ENCODE measurements at places on chromosomes 4 and X.

DNA sequence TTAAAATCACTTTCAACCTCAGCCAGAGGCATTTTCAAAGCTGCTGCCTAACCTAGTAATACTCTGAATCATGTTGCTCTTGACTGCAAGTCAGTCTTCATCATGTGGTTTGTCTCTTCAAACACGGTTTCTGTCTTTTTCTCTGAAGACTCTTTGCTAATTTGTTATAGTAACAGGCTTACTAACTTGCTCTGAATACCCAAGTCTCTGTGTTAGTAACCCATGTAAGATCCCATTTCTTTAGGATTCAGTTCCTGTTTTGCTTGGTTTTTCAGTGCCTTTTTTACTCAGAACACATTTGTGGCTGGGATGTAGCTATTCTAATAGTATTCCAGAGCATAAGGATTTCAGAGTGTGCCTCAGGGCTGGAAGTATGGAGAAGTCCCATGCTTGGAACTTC is 1450.6 kb upstream of the IGFBP7 start:
- DNase-seq, result no peak

DNA sequence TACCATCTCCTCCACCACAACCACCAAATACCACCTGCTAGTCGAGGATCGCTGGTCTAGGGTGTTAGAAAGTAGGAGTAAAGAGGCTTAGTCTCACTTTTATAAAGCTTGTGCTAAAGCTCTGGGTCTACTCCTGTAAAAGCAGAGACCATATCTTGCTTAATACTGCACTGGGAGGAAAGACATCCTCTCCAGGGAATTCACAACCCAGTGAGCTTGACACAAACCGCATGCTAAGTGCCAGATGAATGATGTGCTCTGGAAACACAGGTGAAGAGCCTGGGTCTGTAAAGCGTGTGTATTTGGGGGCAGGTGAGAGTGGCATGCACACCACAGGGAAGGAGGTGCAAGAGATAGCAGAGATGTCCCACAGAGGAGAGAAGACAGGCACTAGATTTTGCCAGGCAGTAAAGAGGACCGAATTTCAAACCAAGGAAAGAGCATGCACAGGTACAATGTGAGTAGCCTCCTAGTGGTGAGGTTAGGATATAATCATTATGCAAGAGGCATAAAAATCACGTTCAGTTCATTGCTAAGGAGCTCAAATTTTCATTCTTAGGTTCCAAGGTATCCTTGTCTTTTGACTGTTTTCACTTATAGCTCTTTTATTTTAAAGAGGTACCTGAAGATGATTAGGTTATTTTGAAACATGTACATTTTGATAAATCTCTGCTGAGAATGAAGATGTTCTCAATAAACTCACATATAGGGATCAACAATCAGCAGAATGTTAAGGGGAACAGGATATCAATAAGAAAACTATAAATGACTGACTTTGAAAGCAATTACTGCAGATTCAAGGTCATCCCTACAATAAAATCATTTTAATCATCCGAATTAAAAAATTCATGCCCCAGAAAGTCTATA is 20.7 kb downstream of the TAPT1 start:
- peak; percentile 11 for DNase-seq

GRCh38 chrX:105553118-105553517 is 269.2 kb upstream of the NRK start:
- no peak for DNase-seq

DNA sequence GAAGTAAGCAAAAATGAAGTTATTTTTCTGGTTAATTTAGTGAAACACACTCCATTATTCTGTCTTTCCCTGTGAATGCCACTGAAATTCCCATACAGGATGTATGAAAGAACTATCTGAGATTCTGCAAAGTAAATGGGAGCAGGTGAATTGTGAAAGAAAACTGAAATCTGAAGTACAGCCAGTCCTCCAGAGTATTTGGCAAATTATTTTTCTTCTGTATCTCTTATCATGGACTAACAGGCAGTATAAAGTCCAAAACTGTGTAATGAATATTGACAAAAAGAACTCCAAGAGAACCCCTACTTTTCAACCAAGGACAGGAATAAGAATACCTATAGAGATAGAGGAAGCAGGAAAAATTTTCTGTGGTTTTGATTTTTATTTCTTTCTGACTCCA is 40.8 kb upstream of the AR start:
- DNase-seq, result no peak

DNA sequence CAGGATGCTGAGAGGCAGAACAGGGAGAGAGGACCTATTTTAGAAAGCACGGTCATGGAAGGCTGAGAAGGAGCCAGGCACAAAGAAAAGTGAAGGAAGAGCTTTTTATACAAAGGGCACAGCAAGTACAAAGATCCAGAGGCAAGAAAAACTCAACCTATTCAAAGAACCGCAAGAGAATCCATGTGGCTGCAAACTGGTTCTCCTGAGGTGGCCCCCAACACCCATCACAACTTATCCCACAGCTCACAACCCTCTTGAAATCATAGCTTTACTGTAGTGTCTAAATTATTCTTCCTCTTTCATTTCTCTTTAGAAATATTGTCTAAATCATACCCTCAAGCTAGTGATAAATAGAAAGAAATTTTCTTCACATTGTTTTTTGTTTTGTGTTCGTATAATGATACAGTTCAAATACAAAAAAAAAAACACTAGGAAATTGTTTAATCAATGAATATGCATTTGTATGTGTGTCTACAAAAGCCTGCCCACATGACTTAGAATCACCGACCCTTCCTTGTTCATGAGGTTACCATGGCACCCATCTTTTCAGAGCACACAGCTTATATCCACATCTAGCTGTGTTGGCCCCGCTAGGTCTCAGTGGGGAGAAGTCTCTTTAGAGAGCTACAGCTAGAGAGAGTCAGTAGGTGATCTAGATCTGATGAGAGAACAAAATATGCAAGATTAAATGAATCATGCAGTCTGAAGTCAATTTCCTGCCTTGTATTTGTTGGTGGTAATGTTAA is 126.9 kb upstream of the DCLK2 start:
- no peak for DNase-seq

DNA sequence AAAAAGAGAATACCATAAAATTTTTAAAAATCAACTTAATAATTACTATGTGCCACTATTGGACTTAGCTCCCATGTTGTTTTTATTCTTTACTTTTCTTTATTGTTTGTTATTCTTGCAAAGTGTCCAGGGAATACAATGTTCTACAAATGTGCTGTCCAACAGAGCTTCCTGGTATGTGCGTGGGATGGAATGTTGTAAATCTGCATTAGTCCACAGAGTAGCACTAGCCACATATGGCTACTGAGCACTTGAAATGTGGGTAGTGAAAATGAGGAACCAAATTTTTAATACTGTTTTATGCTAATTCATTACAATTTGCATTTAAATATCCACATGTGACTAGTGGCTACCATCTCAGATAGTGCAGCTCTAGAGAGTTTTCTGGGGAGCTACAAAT is 14.3 kb upstream of the CORIN start:
- DNase-seq, result no peak

- no peak for DNase-seq
Observed at GRCh38 chr4:169399976-169400767, 129.4 kb upstream of the SH3RF1 start.

DNA sequence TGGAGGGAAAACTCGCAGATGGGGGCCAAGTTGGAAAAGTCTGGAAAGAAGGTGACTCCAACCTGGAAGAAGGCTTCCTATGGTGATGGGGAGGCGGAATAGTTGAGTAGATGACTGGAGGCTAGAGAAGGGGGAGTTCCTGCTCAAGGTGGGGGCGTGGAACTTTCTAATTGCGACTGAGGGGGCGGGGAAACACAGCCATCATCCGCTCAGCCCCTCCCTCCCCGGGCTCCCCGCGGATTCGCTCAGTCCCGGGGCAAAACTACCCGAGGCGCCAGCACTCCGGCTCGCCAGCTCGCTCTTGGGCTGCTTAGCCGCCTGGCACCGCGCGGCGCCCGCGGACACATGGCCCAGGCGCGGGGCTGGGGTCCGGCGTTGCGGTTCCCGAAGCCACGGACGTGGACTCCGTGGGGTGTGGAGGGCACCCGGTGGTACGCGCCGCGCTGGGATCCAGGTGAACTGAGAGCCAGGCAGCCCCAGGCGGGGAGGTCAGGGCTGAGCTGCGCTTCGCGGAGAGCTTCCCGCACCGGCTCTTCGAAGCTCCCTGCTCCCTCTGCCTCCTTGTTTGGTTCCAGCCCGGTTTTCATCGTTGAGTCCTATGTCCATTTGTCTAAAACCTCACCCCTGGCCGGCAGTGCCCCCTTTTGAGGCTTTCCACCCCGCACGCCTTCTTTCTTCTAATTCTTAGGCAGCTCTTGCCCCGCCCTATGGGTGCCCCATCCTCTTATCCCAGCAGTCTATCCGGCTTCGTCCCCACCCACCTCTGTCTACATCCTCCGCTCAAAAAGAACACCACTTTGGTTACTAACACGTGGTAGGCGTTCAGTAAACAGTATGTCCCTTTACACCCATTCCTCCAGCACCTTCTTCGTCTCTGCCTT is 38.9 kb downstream of the STARD8 start:
- peak; percentile 25 for DNase-seq

DNA sequence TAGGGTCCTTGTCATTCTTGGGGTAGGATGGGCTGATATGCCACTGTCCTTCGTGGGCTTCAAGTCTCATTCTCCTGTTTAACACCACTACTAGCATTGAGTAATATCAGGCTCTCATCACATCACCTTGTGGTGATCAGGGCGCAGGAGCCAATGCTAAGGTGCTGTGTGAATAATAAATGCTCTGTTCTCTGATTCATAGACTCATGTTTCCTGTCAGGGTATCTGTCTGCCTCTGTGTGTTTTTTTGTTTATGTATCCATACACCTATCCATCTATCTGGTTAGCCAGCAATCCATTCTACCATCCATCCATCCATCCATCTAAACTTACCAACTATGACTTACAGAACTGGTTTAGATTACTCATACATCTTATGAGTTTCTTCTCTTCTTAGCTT is 525.1 kb upstream of the ATOH1 start:
- no peak for DNase-seq

- no peak for DNase-seq
Observed at GRCh38 chrX:14672611-14673172, 143.4 kb downstream of the GLRA2 start.

DNA sequence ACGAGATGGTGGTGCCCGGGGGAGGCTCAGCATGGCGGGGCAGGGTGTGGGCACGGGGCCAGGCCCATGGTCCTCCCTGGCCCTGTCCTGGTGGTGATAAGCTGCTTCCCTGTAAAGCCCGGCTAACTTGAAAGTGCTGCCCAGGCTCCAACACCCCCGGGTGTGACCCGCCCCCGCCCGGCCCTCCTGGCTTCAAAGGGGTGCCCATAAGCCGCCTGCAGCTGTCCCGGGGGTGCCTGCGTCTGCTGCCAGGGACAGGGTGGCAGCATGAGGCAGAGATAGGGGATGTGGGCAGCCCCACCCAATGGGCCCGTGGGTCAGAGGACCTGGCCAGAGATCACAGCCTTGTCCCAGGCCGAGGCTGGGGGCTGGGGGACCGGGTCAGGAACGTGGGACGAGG is 18.1 kb downstream of the FGFRL1 start:
- DNase-seq, result no peak

DNA sequence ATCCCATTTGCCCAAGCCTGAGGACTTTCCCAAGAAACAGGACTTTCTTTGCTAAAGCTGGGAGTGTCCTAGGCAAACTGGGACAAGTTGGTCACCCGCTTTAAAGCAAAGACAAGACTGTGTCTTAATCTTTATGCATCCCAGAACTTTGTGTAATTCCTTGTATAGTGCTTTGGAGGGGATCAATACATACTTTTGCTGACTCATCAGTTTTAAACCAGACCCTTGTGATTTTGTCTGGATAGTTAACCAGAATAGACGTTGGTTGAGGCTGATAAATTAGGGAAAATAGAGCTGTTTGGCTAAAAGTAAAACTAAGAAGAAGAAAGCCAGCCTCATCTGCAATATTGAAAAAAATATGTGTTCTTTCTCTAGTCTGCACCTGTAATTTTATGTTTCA is 82.8 kb downstream of the IL1RAPL1 start:
- no peak for DNase-seq

DNA sequence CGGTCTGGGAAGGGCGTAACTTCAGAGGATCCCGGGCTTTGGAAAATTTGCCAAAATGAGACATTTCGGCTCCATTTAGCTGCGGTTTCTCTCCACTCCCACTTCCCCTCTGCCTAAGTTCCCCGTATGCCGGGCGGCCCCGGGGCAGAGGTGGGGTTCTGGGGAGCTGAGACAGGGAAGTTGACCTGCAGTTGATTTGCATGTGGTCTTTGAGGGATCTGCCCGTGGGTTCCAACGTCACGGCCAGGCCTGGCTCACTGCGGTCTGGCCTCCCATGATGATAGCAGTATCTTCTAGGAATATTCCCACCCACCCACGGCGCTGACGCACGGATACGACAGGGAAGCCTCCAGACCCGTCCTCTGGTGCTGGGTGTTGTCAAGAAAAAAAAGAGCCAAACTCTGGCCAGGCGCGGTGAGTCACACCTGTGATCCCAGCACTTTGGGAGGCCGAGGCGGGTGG is 27.3 kb upstream of the CRLF2 start:
- DNase-seq, result no peak

DNA sequence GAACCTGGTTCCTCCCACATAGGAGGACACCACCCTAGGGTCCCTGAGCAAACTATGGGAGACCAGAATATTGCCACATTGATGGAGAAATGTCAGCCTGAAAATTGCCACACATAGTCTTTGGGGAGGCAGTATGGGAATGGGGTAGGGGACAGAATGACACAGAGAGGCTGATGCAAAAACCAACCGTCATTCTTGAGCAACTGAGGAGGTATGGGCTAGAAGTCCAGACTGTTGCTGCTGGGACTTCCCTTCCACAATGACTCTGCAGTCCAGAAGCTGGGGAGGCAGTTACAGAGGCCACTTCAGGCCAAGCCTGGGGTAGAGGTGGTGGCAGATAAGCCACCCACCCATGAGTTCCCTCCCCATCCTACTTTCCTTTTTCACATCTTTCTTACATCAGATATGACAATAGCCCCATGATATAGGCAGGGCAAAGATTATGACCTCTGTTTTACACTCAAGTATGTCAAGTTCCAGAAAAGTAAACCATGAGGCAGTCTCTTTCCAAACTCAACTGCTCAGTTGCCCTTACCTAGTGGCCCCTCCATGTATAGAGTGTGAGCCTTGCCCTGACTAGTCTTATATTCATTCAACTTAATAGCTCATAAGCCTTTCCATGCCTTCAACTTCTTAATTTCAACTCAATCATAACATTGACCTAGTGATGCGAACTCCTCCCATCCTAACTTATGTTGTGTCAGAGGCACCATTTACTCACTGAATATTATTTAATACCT is 41.7 kb downstream of the VSIG4 start:
- DNase-seq, result no peak

GRCh38 chrX:11423362-11423818 is 130.2 kb downstream of the AMELX start:
- DNase-seq, result peak; percentile 68

DNA sequence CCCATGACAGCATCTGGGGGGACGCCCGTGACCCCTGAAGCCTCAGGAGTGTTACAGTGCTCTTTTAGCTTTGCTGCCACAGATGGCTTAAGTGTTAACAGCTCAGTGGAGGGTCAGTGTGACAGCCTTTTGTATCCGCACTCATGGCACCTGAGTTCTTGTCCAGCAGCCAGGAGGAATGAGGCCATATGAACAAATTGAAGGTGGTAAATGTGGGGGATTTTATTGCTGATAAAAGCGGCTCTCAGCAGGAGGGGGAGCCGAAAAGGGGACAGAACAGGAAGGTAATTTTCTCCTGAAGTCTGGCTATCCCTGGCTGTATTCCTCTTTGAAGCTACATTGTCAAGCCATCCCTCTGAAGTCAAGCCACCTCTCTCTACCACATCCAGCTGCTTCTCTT is 441.0 kb downstream of the RAPGEF2 start:
- no peak for DNase-seq

GRCh38 chr4:146099585-146099984 is 75.9 kb upstream of the LSM6 start:
- DNase-seq, result no peak

Data from AG08395 (cell line).